Stimulated activated CD4-positive, alpha-beta T cell treated with anti-CD3 and anti-CD28 coated beads, Interleukin-12 subunit alpha, Interleukin-12 subunit beta, amount 100 ng/mL, for 4 hours (primary cell): ENCODE measurements at places on chromosomes 6 and 20.

DNA sequence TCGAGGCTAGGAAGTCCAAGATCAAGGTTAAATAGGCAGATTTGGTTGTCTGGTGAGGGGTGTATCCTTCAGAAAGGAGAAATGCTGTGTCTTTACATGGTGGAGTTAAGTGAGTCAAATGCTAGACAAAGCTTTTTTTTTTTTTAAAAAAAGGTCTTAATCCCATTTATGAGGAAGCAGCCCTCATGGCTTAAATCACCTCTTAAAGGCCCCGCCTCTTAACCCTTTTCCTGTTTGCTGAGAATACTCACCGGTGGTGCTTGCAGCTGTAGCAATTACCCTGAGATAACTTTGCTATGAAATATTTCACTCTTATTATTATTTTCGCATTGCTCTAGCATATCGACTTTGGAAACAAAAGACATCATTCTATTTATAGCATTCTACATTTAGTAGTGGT lies 30.8 kb downstream of the FBXO30 start:
- DNase-seq, result no peak

GRCh38 chr20:59456342-59457279 lies 147.7 kb upstream of the PHACTR3 start:
- no peak for DNase-seq

GRCh38 chr6:28357036-28357435 lies 7.3 kb downstream of the ZKSCAN3 start:
- DNase-seq, result no peak

GRCh38 chr6:118606268-118606667 lies 45.1 kb downstream of the CEP85L start:
- DNase-seq, result no peak

- DNase-seq, result no peak
Observed at GRCh38 chr6:46377209-46377608, 114.0 kb downstream of the RCAN2 start.

DNA sequence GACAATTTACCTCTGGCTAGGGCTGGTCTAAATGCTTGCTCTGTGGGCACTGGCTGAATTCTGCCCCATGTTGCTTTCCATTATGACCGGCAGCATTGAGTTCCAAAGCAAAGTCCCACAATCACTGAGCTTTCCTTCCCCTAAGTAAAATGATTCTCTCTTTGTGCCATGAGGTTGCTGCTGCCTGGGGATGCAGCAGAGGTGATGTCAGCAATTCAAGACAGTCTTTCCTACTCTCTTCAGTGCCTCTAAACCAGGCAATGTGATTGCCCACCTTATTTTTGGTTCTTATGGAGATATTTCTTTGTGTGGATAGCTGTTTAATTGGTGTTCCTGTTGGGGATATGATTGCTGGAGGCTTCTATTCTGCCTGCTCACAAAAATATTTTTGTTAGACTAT lies 1043.9 kb upstream of the EPHA7 start:
- DNase-seq, result no peak

DNA sequence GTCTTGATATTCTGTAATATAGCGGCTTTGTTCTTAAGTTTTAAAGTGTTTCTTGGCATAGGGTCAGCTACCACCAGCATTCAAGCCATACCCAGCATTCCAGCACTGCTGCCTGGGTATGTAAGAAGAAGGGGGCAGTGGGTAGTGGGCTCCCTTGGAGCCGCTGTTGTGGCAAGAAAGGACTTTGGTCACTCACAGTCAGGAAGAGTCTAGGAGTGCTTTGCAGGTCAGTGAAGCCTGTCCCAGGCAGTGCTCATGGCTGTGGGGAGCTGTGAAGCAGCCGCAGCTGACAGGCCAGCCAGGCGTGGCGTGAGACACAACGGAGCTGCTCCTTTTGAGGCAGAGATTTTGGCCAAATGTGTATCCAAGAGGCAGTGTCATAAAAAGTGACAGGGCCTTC lies 512.0 kb downstream of the CDKAL1 start:
- no peak for DNase-seq

DNA sequence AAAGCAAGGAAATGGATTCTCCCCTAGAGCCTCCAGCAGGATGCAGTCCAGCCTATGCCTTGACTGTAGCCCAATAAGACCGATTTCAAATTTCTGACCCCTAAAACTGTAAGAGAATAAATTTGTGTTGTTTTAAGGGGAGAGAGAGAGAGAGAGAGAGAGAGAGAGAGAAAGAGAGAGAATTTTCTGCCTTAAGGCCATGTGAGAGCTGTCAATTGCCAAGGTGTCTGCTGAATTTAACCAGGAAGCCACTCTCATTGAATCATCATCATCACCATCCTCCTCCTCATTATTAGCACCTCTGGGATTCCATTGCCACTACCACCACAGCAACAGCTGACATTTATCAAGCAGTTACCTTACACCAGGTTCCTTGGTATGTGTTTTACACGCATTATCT lies 27.8 kb upstream of the TNFRSF21 start:
- DNase-seq, result no peak

- no peak for DNase-seq
Observed at GRCh38 chr6:106631346-106631745, 2.0 kb downstream of the QRSL1 start.

DNA sequence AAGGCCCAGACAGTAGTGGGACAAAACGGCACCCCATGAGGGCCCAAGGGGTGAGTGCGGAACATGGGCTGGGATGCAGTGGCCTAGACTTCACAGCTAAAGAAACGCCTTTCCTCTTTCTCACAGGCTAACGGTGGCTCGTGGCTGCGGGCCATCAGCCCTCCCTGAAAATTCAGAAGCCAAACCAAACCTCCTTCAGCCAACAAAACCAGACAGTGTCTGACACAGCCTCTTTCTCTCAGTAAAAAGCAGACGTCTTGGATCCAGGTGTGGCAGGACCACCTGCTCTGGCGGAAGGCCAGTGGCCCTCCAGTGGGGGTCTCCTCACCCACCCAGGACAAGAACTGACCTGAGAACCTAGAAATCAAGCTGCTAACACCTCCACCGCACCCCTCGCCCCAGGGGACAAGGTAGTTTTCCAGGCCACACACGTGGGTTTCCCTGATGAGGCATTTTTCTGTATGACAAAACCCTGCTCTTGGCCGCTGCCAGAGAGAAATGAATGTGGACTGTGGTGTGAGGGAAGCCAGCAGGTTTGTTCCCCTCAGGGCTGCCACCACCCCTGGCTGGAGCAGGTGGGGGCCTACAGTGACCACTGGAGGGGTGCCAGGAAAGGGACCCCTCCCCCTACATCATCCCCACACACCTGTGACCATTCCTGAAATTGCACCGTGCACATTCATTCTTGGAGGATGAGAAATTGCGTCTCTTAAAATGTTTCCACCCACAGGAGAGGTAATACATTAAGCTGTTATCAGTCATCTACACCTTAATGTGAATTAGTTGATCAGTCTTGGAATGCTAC lies 76.8 kb upstream of the PIM1 start:
- DNase-seq, result no peak

DNA sequence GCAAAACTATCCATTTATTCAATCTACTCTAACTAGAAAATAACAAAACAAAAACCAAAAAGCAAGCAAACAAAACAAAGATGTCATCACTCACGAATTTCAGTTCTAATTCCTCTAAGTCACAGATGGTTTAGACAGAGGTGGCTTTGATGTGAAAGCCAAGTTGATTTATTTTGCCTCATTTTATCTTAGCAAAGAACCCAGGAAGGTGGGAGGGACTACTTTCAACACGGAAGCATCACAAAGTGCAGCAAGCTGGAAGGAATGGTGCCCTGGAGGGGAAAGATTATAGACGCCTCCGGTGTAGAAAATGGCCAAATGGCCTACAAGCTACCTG lies 88.4 kb downstream of the LAMP5 start:
- no peak for DNase-seq

DNA sequence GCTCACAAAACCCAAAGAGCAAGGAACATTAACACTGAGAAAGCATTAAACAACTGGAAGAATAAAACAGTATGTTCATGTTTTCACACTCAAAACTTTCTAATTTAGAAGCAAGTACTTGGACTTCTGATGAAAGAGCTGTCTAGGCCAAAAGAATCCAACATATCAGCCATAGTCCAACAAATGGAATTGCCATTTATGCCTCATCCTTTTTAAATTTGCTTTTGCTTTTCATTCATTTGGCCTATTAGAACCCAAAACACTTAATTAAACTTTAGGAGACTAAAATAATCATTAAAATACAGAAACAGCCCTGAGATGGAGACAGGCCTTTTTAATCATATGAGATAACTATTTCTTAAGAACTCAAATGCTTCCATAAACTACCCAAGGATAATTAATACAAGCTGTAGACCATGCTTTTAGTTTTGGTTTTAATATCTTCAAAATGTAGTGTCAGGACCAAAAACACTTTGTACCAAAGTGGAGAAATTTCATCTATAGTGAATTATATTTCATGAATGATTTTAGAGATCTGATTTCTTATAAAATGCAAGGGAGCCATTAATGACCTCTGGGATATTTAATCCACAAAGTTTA lies 166.5 kb downstream of the KIF6 start:
- no peak for DNase-seq

GRCh38 chr20:4086771-4087687 lies 71.7 kb upstream of the RNF24 start:
- DNase-seq, result no peak

DNA sequence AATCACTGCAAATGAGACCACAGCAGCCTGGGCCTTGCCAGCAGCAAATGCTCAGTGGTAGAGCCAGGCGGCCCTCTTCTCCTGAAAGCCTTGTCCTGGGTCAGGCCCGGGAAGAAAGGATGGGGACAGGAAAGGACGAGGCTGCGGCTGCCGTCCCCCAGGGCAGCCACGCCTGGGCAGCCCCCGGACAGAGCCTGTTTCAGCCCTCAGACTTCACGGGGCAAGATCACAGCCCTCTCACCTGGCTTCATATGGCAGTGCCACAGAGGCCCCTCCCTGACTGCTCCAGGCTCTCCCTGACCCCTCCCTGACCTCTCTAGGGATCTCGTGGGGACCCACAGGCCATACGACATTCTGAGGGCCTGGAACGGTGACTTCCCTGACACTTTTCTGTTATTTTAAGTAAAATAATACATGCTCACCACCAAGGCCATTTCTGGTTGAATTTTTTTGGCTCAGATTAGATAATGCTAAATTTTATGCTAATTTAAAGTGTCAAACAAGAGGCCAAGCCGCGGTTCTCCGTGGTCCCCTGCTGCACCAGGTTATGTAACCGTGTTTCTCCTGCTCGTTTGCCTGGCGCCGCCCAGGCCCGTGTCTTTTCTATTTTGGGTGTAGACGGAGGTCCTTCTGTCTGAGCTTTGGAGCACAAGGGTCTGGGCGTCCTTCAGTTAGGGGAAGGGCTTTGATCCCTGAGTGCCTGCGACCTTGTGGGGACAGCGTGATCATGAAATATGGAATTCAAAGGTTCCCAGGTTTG lies 59.9 kb upstream of the BHLHE23 start:
- DNase-seq, result no peak

- no peak for DNase-seq
Observed at GRCh38 chr6:73565767-73566485, 45.1 kb upstream of the EEF1A1 start.

DNA sequence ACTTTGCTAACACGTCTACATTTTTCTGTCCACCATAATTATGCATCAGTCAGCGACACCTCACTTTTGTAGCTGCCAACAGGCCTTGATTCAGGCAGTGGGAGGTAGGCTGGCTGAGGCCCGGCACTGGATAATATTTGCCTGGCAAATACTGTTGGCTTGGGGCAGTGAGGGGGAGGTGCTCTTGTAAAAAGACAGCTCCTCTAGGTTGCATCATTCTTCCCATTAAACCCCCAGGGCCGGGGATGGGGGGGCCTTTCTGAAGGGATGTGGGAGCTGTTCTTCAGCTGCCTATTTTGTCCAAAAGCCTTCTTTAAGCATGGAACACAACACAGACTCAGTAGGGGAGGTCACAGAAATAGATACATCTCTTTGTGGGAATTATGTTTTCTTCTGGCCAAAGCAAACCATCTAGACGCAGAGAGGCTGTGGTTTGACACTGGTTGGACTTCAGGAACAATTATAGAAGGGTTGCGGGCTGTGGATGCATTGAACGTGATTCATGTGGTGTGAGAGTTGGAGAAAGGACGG lies 338.3 kb upstream of the NT5E start:
- DNase-seq, result no peak

GRCh38 chr6:13742961-13743735 lies 31.5 kb upstream of the RANBP9 start:
- no peak for DNase-seq

GRCh38 chr20:25247518-25247955 lies 348 bp upstream of the PYGB start:
- DNase-seq, result no peak

DNA sequence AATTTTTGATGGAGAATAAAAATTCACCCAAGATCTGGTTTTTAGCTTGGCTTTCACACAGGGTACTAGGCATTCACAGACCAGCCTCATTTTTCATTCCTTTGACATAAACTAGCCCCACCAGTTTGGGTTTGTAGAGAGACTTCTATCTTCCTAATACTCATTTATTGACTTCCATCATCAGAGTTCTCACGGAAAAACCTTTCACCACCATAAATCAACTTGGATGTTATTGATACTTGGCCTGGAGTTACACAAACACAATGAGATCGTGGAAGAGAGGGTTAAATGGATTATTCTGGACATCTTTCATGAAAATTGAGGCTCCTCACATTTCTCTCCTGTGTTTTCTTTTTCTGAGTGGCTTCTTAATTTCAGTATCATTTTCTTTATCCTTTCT lies 26.8 kb upstream of the EDN1 start:
- DNase-seq, result no peak

- DNase-seq, result no peak
Observed at GRCh38 chr6:33672808-33673207, 38.7 kb downstream of the UQCC2 start.

- no peak for DNase-seq
Observed at GRCh38 chr6:148750838-148751792, 4.3 kb downstream of the UST start.

- peak; percentile 19 for DNase-seq
Observed at GRCh38 chr6:25788305-25788922, 33.9 kb downstream of the SLC17A4 start.

DNA sequence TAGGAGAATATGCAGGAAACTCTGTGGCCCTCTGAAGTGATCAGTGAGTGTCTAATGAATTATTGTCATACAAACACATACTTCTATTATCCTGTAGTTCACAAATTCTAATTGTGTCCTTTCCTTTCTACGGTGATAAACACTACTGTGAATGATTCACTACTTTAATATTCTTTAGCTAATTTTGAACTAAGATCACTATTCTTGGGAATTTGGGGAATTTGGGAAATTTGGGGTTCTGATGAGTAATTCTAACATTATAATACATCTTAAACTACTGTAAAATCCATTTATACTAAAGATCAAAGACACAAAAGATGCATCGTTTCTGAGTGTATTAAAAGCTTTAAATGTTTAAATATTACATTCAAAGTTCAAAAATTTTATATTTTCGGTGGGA lies 1287.2 kb upstream of the CITED2 start:
- no peak for DNase-seq

DNA sequence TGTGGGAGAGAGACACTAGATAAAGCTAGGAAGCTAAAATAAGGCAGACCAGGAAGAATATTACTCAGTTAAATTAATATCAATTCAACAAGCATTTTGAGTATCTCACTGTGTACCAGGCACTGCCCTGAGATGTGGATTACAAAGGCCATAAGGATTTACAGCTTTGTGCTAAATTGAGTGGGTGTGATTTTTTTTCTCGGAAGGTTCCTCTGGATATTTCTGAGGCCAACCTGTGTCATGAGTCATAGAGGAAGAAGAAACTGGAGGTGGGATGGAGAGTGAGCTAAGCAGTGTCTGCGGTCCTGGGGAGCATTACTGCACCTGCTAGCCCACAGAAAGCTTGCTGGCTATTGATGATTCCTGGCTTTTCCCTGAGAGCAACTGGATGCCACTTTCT lies 135.2 kb downstream of the RFPL4B start:
- DNase-seq, result no peak

GRCh38 chr6:123176706-123177105 lies 180.7 kb downstream of the CLVS2 start:
- no peak for DNase-seq
